ENCODE measurements at places on chromosomes 4 and X.

GRCh38 chr4:152992027-152992426, 55.9 kb downstream of the FHDC1 start:
- DNase-seq = no peak

DNA sequence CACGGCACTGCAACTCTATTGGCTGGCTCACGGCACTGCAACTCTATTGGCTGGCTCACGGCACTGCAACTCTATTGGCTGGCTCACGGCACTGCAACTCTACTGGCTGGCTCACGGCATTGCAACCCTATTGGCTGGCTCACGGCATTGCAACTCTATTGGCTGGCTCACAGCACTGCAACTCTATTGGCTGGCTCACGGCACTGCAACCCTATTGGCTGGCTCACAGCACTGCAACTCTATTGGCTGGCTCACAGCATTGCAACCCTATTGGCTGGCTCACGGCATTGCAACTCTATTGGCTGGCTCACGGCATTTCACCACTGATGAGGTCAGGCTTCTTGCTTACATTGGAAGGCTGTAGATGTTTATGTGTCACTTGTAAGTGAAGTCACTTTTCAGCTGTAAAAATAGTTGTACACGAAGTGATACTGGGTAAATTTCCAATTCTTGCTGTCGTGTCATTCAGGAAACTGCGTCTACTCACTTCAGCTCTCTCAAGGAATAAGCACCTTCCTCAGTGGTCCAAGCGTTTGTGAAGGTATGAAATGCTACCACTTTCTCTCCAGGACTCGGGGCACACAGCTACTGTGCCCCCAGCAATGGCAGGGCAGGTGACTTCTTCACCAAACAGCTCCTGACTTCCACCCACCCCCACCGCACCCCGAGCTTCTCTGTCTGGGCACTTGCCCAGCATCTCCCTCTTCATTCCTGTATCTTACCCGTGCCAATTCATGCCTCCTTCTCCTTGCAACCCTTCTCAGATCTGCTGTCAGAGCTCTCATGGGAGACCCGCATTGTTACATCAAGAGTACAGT, 141.3 kb downstream of the AFAP1 start:
- DNase-seq = no peak

DNA sequence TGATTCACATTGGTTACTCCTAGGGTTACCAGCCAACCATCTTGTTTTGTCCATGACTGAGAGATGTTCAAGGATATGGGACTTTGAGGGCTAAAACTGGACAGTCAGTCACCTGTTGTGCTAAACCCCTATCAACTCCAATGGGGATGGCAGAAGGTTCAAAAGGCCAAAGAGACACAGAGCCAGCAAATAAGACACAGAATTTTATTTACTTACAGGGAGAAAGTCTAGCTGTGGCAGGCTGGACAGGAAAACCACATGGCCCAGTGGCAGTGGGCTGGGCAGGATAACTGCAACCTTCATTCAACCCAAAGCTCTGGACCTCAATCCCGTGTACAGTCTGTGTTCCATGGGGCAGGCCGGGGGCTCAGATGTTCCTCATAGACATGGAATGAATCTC, 326.7 kb upstream of the RPS6KA3 start:
- no peak for DNase-seq

- no peak for DNase-seq
These were observed 456.4 kb downstream of the DACH2 start for GRCh38 chrX:86604607-86605006.

DNA sequence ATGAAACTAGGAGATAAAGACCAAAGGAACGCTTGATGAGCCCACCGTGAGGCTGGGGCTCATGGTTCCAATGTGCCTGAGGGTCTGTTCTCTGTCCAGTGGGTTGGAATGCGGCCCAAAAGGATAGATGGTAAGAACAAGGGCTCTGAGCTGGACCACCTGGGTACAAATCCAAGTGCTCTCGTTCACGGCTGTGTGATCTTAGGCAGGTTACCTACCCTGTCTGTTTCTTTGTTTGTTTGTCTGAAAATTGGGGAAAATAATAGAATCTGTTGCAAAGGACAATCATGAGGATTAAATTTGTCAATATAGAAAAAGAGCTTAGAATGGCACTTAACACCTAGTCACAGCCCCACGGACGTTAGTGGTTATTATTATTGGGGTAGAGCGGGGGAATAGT, 36.0 kb downstream of the SMIM20 start:
- DNase-seq = no peak

GRCh38 chrX:31706466-31706865, 634.6 kb upstream of the FTHL17 start:
- no peak for DNase-seq

GRCh38 chr4:8847331-8847730, 24.3 kb downstream of the HMX1 start:
- no peak for DNase-seq

DNA sequence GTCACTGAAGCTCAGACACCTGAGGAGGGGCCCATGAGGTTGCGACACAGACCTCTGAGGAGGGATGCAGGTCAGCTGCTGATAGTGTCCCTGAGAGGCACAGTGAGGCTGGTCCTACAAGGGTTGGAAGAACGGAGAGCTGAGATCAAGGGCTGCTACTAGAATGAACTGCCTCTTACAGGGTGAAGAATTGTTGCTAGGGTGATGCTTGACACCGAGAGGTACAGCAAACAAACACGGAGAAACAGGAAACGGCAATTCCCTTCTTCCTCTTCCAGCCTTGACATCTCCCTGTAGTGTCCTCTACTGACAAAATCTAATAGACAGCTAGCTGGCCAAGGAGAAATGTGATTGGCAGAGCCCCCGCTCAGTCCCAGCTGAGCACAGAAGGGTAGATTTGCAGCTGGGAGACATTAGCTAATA, 11.8 kb upstream of the HPGDS start:
- no peak for DNase-seq

- no peak for DNase-seq
These were observed 121.0 kb downstream of the ENPP6 start for GRCh38 chr4:184096561-184097240.

GRCh38 chrX:631802-632365, 1.3 kb downstream of the SHOX start:
- DNase-seq = no peak

GRCh38 chr4:123783151-123783790, 386.7 kb downstream of the SPRY1 start:
- DNase-seq = no peak

DNA sequence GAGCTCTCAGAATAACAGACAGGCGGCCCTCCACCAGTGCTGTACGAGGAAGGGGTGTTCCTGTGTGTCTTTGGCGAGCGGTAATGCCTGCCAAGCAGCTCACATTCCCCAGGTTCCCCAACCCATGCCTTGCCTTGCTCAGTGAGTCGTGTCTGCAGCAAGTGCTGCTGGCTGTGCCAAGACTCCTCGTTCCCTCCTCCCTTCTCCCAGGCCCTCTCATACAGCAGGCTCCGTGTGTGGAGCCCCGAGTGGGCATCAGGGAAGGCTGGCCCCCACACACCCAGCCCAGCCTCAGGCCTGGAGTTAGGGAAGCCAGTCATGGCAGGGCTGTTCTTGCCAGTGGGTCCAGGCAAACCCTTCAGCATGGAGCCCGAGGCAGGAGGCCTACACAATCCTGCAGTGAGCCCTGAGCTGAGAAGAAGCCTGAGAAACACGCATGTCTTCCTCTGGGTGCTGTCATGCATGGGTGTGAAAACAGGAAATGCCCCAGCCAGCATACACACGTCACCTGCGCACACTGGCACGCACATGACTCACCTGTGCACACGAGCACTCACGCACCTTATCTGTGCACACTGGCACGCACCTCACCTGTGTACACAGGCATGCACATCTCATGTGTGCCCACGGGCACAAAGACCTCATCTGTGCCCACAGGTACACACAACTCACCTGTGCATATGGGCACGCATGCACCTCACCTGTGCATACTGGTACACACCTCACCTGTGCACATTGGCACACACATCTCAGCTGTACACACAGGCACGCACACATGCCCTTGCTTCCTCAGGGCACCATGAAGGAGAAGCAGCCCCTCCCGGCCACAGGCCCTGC, 238.7 kb downstream of the DHRSX start:
- DNase-seq = no peak

DNA sequence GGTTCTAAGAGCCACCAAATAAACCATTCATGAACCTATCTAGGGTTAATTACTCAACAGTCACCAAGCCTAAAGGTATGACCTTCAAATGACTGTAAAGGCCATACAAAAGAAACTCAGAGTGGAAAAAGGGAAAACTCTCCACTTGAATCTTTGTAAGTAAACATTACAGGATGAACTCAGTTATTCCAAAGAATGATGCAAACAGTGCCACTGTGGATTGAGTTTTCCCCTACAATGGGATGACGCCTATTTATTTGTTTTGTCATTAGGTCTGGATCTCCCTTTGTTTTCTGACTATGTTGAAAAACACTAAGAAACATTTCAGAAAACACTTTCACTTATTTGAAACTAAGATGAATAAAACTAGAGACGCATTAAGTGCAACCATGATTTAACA, 12.7 kb downstream of the NUDT6 start:
- DNase-seq = no peak

GRCh38 chr4:127347936-127348335, 284.8 kb upstream of the INTU start:
- DNase-seq = no peak

- DNase-seq = no peak
These were observed 664.5 kb downstream of the PDHA2 start for GRCh38 chr4:96504386-96504785.

GRCh38 chrX:134632355-134632754, 25.9 kb downstream of the PLAC1 start:
- no peak for DNase-seq

GRCh38 chrX:2627272-2627867, 63.7 kb upstream of the CD99 start:
- peak; percentile 31 for DNase-seq

GRCh38 chr4:17284323-17285175, 227.3 kb downstream of the QDPR start:
- no peak for DNase-seq

DNA sequence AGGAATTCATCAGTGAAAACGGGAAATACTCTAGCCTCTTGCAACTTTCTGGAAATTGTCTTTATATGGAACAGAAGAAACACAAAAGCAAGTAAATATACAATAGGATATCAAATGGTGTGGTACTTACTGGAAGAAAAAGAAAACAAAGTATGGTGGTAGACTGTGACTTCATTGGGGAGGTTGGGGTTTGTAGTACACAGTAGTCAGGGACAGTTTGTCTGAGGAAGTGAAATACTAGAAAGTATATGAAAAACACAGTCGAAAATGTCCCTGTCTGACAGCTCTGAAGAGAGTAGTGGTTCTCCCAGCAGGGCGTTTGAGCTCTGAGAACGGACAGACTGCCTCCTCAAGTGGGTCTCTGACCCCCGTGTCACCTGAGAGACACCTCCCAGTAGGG, 390.0 kb upstream of the NWD2 start:
- no peak for DNase-seq

DNA sequence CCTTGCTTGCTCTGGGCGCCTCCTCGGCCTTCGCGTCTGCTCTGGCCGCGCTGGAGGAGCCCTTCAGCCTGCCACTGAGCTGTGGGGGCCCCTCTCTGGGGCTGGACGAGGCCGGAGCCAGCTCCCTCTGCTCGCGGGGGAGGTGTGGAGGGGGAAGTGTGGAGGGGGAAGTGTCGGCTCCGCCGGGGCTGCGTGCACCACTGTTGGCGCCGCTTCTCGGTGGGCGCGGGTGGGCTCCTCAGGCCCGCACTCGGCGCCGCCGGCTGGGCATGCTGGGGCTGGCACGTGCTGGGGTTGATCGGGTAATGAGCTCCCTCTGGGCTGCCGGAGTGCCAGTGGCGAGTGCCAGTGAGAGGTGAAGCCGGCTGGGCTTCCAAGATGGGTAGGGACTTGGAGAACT, 116.7 kb downstream of the CPXCR1 start:
- no peak for DNase-seq

DNA sequence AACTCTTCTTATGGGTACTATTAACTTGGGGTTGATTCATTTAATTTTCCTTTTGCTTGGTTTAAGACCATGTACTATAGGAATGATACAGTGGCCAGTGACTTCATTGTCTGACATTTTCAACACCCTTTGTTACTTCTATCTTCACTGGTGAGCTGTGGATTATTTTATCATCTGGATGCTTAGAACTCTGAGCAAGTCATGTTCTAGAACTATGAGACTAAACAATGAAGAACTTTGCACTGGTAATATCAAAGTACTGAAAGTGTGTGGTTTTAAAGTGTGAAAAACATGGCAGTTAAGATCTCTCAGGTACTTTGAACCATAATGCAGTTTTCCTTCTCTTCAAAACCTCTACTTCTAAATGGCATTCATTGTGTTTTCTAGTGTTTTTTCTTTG, 47.8 kb downstream of the MAP7D3 start:
- DNase-seq = no peak

DNA sequence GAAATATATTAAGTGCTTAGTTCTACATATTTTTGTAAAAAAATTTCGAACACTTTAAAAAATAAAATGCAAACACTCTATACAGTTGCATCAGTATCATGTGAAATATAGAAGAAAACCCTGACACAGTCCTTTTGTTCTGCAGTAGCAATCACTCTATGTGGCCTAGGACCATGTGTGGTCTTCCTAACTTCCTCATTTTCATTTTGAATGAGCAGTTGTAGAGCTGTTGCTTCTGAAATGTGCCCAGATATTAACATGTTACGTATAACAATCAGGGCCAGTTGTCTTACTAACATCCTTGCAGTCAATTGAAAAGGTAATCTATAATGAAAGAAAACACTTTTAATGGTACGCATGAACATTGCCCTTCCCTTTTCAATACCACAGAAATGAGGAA, 107.9 kb downstream of the ZNF827 start:
- no peak for DNase-seq

DNA sequence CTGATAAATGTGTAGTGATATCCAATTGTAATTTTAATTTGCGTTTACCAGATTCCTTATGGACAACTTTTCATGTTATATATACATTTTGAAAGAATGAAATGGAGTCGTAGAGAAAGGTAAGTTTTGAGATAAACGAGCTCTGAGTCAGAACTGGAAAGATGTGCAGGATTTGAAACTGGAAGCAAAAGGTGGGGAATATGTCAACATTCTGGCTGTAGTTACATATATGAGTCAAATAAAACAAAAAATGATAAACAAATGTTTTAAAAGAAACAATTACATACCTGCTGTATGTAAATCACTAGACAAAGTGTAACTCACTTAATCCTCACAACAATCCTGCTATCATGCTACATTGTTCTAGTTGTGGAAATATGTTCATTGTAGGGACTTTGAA, 84.0 kb downstream of the LPAR4 start:
- DNase-seq = no peak

GRCh38 chr4:89193843-89194242, 82.5 kb downstream of the TIGD2 start:
- no peak for DNase-seq
